Stimulated activated CD8-positive, alpha-beta memory T cell treated with anti-CD3 and anti-CD28 coated beads, Interleukin-4, amount 100 ng/mL, for 4 hours (primary cell): ENCODE measurements at places on chromosomes 7 and 10.

DNA sequence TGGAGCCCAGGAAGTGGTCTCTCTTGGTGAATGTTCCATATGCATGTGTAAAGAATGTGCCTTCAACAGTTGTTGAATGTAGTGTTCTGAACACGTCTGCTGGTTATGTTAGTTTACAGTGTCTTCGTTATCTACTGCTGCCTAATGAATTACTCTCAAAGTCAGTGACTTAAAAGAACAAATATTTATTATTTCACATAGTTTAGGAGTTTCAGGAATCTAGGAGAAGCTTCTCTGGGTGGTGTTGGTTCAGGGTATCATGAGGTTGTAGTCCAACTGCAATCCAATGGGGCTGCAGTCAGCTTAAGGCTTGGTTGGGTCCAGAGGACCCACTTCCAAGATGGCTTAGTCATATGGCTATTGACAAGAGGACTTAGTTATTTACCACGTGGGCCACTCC is 36.6 kb upstream of the IGFBP3 start:
- DNase-seq = no peak

DNA sequence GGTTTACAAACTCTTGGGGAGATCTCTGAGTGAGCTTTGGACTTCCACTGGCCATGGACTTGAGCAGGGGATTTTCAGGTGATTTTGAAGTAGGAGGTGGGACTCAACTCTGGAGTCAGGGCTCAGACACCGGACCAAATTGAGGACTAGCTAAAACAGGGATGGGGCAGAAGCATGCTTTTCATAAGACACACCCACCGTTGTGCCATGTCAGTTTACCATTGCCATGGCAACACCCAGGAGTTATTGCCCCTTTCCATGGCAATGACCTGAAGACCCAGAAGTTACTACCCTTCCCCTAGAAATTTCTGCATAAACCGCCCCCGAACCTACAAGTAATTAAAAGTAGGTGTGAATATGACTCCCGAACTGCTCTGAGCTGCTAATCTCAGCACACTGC is 320.7 kb downstream of the GRID1 start:
- no peak for DNase-seq

DNA sequence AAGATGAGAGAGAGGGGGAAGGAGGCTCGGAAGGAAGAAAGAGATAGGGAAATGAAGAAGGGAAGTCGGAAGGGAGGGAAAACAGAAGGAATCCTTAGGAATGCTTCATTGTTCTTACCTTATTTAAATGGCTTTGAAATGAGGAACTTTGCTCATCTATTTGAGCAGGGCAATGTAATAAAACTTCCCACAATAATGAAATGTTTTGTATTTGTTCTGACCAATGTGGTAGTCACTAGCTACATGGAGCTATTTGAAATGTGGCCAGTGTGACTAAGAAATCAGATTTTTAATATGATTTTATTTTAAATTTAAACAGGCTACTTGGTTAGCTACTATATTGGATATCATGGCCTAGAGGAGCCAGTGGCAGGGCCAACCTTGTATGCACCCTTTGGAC is 510.6 kb downstream of the HTR7 start:
- DNase-seq = no peak

- DNase-seq = no peak
These were observed 5.2 kb upstream of the HOXA2 start for GRCh38 chr7:27107391-27108381.

DNA sequence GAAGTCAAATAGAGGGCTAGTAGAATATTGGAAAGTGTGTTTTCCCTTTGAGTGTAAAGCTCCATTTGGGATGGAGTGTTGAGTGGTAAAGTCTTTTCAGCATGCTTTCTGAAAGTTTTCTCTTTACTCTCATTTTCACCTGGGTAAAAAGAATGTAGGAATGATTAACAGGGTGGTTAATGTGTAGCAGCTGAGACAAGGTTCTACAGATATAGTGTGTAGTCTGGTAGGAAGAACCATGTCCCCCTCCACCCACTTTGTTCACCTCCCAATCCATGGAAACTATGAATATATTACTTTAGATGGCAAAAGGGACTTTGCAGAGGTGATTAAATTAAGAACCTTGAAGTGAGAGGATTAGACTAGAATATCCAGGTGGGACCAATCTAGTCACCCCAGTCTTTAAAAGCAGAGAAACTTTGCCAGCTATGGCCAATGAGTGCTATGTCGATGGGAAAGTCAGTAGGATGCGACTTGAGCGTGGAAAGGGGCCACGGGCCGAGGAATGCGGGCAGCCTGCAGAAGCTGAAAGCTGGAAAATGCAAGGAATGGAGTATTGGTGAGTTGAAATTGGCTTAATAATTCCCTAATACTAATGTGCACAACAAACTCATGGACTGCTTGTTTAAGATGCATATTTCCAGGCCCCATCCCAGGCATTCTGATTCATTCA is 166.3 kb upstream of the AHR start:
- no peak for DNase-seq

- DNase-seq = no peak
These were observed 249.9 kb upstream of the PLXNA4 start for GRCh38 chr7:132825932-132826835.

GRCh38 chr7:120742372-120742771 is 115.6 kb downstream of the TSPAN12 start:
- DNase-seq = no peak

DNA sequence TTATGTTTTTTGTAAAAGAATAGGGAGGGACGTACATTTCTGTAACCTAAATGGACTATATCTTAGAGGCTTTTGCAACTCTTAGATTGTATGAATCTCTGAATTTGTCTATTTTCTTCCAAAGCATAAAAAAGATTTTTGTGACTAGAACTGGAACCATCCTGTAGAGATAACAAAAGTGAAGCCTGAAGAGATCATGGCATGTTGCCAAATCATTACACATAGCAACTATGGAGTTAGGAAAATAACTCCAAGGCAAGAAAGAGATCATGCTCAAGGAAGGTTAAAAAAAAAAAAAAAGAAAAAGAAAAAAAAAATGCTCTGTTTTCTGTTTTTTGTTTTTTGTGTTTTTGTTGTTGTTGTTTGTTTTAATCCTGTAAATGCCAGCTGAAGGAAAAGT is 567.7 kb upstream of the ZWINT start:
- no peak for DNase-seq

GRCh38 chr10:34962866-34963265 is 127.3 kb downstream of the CUL2 start:
- no peak for DNase-seq

- peak; percentile 73 for DNase-seq
These were observed 83.0 kb upstream of the DUSP5 start for GRCh38 chr10:110414548-110415309.

- DNase-seq = no peak
These were observed 2.6 kb upstream of the ZNF503 start for GRCh38 chr10:75403939-75404814.

GRCh38 chr10:73117976-73118743 is 7.9 kb downstream of the NUDT13 start:
- DNase-seq = no peak

- no peak for DNase-seq
These were observed 91.6 kb downstream of the HECW1 start for GRCh38 chr7:43204081-43204480.

- DNase-seq = no peak
These were observed 81.8 kb downstream of the PAX2 start for GRCh38 chr10:100826983-100827818.

- DNase-seq = no peak
These were observed 6.5 kb downstream of the DLX5 start for GRCh38 chr7:97018126-97018601.

- no peak for DNase-seq
These were observed 135.2 kb upstream of the PODXL start for GRCh38 chr7:131691454-131692130.

DNA sequence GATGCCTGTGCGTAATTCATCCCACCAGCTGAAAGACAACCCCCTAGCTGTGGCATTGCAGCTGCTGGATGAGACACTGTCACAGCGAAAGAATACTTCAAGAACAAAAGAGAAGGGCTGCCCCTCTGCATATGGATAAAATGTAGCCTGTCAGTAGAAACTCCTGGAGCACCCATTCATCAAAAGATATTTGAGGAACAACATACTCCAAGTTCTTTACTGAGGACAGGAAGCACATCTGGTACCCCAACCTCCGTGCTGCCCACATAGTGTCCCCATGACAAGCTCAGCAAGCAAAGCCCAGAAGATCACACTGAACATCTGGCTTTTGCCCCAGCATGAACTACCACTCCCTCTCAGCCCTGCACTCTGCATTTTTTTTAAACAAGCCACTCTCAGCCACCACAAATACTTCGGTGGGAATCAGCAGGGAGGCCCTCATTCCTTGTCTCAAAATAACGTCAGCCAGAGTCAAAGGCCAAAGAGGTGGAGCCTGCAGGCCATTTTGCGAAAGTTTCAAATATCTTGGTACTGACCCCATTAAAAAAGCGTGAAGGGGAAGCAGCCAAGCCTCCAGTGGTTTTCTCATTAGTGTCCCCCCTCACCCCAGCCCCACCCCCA is 1.7 kb downstream of the CREB3L2 start:
- no peak for DNase-seq

DNA sequence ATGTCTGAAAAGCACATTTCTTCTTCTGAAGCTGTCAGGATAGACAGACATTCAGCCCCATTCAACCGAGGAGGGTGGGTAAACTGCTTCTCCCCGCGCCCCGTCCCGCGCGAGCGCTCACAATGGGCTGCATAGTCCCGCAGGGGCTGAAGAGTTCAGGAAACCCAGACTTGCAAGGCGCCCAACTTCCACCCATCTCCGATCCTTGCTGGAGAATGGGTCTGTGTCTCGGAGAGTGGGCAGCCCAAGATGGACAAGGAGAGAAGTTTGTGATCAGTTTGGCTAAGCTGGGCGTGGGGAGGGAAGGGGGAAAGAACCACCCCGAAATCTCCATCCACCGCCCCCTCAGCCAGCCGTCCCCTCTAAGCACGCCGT is 686 bp downstream of the AASS start:
- no peak for DNase-seq

DNA sequence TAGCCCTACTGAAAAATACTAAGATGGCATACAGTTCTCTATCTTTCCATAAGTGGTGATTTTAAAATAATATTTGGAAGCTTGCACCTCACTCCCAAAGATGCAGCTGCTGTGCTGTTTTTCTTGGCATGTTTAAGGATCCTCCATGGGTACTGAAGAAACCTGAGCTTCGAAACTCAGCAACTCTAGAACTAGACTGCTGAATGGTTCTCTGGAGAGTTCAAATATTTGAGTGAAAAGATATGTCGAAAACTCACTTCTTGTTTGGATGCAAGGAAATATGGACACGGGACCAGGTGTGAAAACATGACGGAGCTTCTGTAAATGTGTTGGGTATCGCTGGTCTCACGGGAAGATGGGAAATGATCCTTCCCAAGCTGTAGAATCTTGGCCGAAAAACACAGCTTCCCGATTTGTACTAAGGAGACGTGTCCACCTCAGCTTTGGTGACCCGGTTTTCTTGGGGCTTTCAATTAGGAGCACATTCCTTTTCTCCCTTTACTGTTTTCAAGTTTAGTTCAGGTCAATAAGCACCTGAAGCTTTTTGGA is 543.8 kb upstream of the NRP1 start:
- DNase-seq = no peak

DNA sequence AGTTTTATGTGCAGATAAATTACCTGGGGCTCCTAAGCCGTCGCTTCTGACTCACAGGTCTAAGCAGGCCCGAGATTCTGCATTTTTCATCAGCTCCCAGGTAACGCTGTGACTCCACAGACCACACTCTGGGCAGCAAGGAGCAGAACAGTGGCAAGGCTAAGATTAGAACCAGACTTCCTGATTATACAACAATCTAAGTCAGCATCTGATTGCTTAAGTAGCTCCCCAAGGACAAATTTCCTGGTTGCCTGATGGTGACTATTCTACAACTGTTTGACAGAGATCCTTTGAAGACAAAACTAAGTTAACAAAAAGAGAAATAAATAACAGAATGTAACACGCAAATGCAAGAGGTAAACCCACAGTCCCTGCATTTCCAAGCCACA is 69.0 kb downstream of the CREB3L2 start:
- DNase-seq = no peak

GRCh38 chr7:8129318-8129659 is 132.7 kb downstream of the ICA1 start:
- DNase-seq = no peak

DNA sequence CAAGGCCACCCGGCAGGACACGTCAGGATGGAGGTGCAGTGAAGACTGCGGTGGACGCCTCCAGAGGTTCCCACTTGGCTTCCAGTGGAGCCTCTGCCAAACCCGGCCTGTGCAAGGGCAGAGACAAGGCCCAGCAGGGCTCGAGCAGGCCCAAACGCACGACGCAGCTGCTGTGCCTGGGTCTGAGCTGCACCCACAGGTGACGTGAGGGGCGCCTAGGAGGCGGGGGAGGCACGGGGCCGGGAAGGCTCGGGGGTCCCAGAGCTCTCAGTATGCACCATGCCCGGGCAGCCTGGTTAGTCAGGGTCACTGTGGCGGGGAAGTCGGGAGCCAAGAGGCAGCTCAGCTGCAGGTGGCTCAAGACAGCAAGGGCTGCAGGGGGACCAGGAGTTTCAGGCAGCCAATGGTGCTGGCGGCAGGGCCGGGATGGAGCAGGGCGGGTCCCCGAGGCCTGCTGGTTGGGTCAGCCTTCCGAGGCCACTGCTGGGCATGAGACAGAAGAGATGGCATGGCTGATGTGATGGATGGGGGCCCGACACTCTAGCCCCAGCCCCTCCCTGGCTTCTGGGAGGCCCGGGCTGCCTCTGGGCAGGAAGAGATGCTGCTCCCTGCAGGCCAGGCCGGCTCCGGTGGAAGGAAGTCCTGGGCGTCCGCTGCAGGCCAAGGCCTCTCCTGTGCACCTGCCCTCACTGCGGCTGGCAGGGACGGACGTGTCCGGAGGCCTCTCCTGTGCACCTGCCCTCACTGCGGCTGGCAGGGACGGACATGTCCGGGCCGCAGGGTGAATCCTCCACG is 72.2 kb upstream of the CFAP46 start:
- no peak for DNase-seq

GRCh38 chr7:95246831-95247370 is 77.4 kb downstream of the PON1 start:
- no peak for DNase-seq

DNA sequence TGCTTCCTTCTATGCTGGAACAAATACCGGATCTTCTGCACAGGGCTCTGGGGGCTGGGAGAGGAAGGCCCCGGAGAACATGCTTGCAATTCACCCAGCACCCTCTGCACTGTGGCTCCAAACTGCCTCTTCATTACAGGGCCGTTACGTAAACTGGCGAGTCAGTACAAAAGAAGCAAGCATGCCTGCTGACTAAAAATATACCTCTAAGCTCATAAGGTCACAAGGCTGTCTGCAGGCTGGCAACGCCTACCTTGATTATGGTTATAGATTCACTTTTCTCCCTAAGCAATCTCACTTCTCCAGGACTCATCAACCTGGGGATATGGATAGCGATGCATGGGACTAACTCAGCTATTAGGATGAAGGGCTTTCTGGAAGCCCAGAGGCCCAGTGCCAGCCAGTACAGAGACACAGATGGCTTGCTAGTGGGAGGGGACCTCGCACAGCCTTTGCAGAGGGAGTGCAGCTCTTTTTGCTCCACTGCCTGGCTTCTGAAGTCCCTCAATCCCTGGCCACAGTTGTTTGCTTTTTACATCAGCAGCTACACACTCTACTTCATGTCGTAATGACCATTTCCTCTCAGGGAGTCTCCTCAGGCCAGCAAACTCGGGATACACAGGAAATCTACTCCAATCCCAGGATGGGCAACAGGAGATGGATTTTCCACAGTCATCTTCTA is 96.1 kb downstream of the SH3PXD2A start:
- no peak for DNase-seq

GRCh38 chr10:69767793-69768192 is 33.9 kb upstream of the COL13A1 start:
- DNase-seq = no peak
